Mesothelial cell of epicardium (in vitro differentiated cells): ENCODE measurements at places on chromosomes 16 and 17. TPM values are rescaled to one million over a fixed set of nuclear protein-coding genes. Genes with fewer than 3 reads are reported as not detected.

RNPS1 gene
- 229 to 243 TPM (median 229 TPM) in 3 replicates for total RNA-seq

CNGB1 gene
- total RNA-seq, result 0.07 to 0.27 TPM (median 0.14 TPM) in 3 replicates

DNA sequence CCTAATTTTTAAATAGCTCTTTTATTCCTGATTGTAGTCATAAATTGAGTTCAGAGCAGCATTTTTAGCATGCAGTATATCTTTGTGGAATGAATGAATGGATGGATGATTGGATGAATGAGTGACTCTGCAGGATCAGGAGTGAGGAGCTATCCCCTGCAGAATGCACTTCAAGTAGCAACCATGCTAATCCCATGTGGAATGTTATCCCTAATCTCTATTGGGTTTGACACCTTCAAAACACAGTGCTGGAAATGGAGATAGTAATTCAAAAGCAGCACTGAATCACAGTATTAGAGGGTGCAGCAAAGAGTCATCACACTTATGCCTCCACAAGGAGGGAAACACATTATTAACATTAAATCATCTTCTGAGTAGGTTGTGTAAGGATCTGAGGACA is 501.9 kb downstream of the SHISA9 start:
- no peaks in the 10 kb centered on the region for H3K4me1 ChIP-seq
- no peak overlapping the region for H3K27ac ChIP-seq
- H3K36me3 ChIP-seq, result no peaks in the 10 kb centered on the region
- no peak for DNase-seq
- no peaks in the 10 kb centered on the region for H3K27me3 ChIP-seq
- no peak overlapping the region for H3K4me3 ChIP-seq

DNA sequence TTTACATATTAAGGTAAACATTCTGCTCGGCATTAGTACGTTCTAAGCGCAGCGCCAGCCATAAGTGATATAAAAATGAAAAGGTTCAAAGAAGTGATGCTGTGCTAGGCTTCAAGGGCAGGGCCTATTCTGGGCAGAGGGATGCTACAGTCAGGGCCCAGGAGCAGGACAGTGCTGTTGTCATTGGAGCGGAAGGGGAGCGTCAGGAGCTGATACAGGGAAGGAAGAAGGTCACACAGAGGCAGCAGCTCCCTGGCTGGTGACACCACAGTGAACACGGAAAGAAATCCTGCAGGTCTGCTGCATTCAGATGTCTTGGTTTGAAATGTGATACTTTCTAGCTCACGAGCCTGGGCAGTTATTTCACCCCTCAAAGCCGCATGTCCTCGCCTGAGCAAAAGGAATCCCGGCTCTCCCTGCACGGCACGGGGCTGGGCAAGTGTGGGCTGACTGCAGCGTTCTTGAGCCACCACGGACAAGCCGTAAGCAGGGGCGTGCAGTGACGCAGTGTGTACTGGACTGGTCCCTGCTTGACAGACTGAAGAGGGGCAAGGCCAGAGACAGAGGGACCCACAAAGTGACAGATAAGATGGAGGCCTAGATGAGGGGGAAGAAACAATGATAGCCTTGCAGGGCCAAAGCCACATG is 41.1 kb downstream of the ZCCHC14 start:
- H3K27ac ChIP-seq, result no peak overlapping the region
- H3K27me3 ChIP-seq, result no peaks in the 10 kb centered on the region
- peaks cover 33% of the 10 kb centered on the region for H3K36me3 ChIP-seq
- peaks cover 18% of the 10 kb centered on the region for H3K4me1 ChIP-seq
- no peak overlapping the region for H3K4me3 ChIP-seq

- DNase-seq, result no peak
- H3K4me1 ChIP-seq, result peaks cover 48% of the 10 kb centered on the region
- no peaks in the 10 kb centered on the region for H3K36me3 ChIP-seq
- H3K27ac ChIP-seq, result peak overlapping the region; percentile 39
Measured at GRCh38 chr17:57609125-57609877, 135.8 kb downstream of the CCDC182 start.

DNA sequence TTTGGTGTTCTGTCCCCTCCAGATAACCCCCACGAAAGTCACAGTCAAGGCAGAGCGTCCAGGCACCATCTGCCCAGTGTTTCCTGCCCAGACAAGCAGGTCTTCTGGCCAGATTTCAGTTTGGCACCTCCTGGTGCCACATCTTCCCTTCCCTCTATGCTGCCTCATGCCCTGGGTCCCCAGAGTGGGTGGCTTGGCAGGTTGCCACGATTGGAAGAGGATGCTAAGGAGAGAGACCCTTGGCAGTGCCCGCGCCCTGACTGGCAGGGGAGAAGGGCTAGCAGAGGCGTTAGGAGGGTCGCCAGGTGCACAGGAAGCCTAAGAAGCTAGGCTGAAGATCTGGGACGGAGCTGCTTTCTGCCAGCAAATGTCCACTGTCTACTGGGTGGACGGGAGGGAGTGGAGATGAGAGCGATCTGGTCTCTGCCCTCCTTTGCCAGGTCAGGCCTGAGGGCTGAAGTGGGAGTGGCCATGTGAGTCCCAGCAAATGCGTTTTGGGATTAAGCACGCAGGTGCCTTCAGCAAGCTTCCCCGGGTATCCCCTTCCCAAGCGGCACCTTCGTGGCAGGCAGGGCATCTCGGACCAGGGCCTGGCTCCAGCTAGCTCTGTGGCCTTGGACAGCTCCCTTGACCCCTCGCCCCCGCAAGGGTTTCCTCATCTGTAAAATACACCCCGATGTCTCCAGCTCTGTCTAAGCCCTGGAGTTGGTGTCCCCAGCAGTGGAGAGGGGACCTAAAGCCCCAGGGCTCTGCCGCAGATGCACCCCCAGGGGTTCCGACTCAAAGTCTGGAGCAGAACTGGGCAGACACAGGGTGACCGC is 13.4 kb upstream of the CD300A start:
- peak overlapping the region; percentile 38 for H3K4me3 ChIP-seq
- DNase-seq, result no peak
- peaks cover 20% of the 10 kb centered on the region for H3K27me3 ChIP-seq
- H3K4me1 ChIP-seq, result peaks cover 23% of the 10 kb centered on the region
- peaks cover 4% of the 10 kb centered on the region for H3K36me3 ChIP-seq
- no peak overlapping the region for H3K27ac ChIP-seq
